Kidney (tissue), 22 donors: ENCODE measurements at places on chromosomes 11 and 22. TPM values are rescaled to one million over a fixed set of nuclear protein-coding genes. Genes with fewer than 3 reads are reported as not detected.

Gene UPK2
- polyA plus RNA-seq, result not detected

Gene IFITM1
- 248 TPM for polyA plus RNA-seq

Gene FBLN1
- 23.3 TPM for polyA plus RNA-seq

Gene SAA4
- polyA plus RNA-seq, result not detected

Gene GP1BB
- 4.1 TPM for polyA plus RNA-seq

Gene OSBP2
- polyA plus RNA-seq, result 3.4 TPM

Gene PARVB
- polyA plus RNA-seq, result 51.1 TPM

Gene CLCF1
- 5.7 TPM for polyA plus RNA-seq

Gene GAS2L1
- 24.2 TPM for polyA plus RNA-seq

Gene BTBD18
- not detected for polyA plus RNA-seq

Gene BMAL1
- 9.2 TPM for polyA plus RNA-seq

Gene SLC7A4
- polyA plus RNA-seq, result 1.2 TPM

Gene UBQLN3
- polyA plus RNA-seq, result not detected

Gene ACTN3
- polyA plus RNA-seq, result not detected

Gene TMEM80
- polyA plus RNA-seq, result 36.2 TPM

Gene CDHR5
- polyA plus RNA-seq, result 45.6 TPM

Gene TRIM64
- not detected for polyA plus RNA-seq

Gene GAL3ST1
- 34.3 TPM for polyA plus RNA-seq

Gene SEZ6L
- 0.09 TPM for polyA plus RNA-seq

Gene SLC25A18
- 1.1 TPM for polyA plus RNA-seq

Gene VPS26B
- 20.5 TPM for polyA plus RNA-seq

Gene LDHAL6A
- polyA plus RNA-seq, result 0.47 TPM

Gene MFRP
- not detected for polyA plus RNA-seq

Gene KCNJ4
- polyA plus RNA-seq, result not detected
